Keratinocyte (primary cell): ENCODE measurements at places on chromosomes 1 and 21. TPM values are rescaled to one million over a fixed set of nuclear protein-coding genes. Genes with fewer than 3 reads are reported as not detected.

- peaks cover 19% of the 10 kb centered on the region for H3K4me1 ChIP-seq
- no peak for DNase-seq
- H3K4me3 ChIP-seq = no peak overlapping the region
These were observed 45.4 kb upstream of the LAMC2 start for GRCh38 chr1:183140633-183141032.

- peaks cover 36% of the 10 kb centered on the region for H3K4me1 ChIP-seq
- DNase-seq = no peak
- H3K27me3 ChIP-seq = no peaks in the 10 kb centered on the region
- no peak overlapping the region for H3K4me3 ChIP-seq
These were observed 37.2 kb downstream of the PTPN14 start for GRCh38 chr1:214514032-214514818.

DNA sequence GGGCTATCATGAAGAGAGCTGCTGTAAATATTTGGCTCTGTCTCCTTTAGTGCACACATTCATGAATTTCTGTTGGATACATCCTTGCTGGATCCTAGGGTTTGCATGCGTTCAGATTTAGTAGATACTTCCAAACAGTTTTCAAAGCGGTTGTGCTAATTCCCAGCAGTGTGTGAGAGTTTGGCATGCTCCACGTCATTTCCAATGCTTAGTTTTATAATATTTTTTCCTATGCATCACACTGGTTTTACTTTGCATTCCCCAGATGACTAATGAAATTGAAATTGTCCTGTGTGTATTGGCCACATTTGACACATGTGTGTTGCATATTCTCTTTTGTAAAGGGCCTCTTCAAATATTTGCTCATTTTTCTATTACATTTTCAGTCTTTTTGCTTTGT lies 18.5 kb upstream of the AADACL3 start:
- no peaks in the 10 kb centered on the region for H3K27me3 ChIP-seq
- H3K4me3 ChIP-seq = no peak overlapping the region
- no peaks in the 10 kb centered on the region for H3K4me1 ChIP-seq
- no peaks in the 10 kb centered on the region for H3K36me3 ChIP-seq
- DNase-seq = no peak
- H3K27ac ChIP-seq = no peak overlapping the region

The TXLNA gene
- 17.1 to 35.8 TPM (median 20.0 TPM) in 3 replicates for polyA plus RNA-seq

GRCh38 chr1:211483896-211484612 lies 7.9 kb downstream of the RD3 start:
- H3K36me3 ChIP-seq = no peaks in the 10 kb centered on the region
- no peak overlapping the region for H3K27ac ChIP-seq
- peaks cover 13% of the 10 kb centered on the region for H3K27me3 ChIP-seq
- no peak overlapping the region for H3K4me3 ChIP-seq
- no peaks in the 10 kb centered on the region for H3K4me1 ChIP-seq

- H3K4me3 ChIP-seq = no peak overlapping the region
- H3K36me3 ChIP-seq = no peaks in the 10 kb centered on the region
- H3K27ac ChIP-seq = no peak overlapping the region
- H3K4me1 ChIP-seq = no peaks in the 10 kb centered on the region
These were observed 48.0 kb downstream of the FNBP1L start for GRCh38 chr1:93495911-93496310.

- no peak overlapping the region for H3K27ac ChIP-seq
- H3K4me3 ChIP-seq = no peak overlapping the region
These were observed 9.2 kb upstream of the ZNF644 start for GRCh38 chr1:91031081-91031480.
